ENCODE measurements at places on chromosomes 5 and 9. TPM values are rescaled to one million over a fixed set of nuclear protein-coding genes. Genes with fewer than 3 reads are reported as not detected.

- H3K4me1 ChIP-seq, result no peaks in the 10 kb centered on the region
- no peak for DNase-seq
- no peak overlapping the region for H3K27ac ChIP-seq
- peaks cover 33% of the 10 kb centered on the region for H3K36me3 ChIP-seq
Observed at GRCh38 chr9:100290714-100291113, 62.0 kb downstream of the TEX10 start.

GRCh38 chr5:84862132-84862531 is 477.5 kb upstream of the EDIL3 start:
- H3K4me1 ChIP-seq, result no peaks in the 10 kb centered on the region
- H3K27me3 ChIP-seq, result no peaks in the 10 kb centered on the region
- H3K27ac ChIP-seq, result no peak overlapping the region
- DNase-seq, result no peak
- no peaks in the 10 kb centered on the region for H3K36me3 ChIP-seq
- no peak overlapping the region for H3K4me3 ChIP-seq

GRCh38 chr5:137659209-137659608 is 76.7 kb downstream of the KLHL3 start:
- no peaks in the 10 kb centered on the region for H3K36me3 ChIP-seq
- no peak for DNase-seq
- no peaks in the 10 kb centered on the region for H3K27me3 ChIP-seq
- no peak overlapping the region for H3K4me3 ChIP-seq
- no peaks in the 10 kb centered on the region for H3K4me1 ChIP-seq

DNA sequence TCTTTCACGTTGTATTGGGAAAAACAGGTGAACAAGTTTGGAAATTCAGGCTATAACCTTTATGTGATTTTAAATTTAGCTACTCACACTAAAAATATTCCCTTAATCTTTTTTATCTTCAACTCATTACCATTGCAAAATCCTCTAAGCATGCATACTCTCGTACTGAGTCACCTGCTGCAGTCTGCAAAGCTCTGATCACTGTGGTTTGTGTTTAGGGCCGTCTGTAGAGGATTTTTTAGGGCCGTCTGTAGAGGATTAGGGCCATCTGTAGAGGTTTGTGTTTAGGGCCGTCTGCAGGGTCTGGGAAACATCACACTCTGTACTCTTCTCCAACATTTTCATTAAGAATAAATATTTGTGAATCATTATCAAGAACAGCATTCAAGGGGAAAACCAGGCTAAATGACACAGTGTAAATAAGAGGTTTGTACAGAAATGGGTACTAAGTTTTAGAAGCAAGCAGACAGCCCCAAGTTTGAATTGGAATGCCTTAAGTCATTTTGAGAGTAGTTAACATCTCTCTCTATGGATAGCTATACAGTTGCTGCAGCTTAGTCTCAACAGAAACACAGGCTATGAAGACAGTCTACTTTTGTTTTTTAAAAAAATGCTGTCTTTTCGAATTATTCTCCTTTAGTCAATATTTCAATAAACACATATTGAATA is 155.0 kb upstream of the TSLP start:
- no peak overlapping the region for H3K4me3 ChIP-seq
- H3K4me1 ChIP-seq, result peaks cover 11% of the 10 kb centered on the region

The TMEM215 gene
- not detected for total RNA-seq

DNA sequence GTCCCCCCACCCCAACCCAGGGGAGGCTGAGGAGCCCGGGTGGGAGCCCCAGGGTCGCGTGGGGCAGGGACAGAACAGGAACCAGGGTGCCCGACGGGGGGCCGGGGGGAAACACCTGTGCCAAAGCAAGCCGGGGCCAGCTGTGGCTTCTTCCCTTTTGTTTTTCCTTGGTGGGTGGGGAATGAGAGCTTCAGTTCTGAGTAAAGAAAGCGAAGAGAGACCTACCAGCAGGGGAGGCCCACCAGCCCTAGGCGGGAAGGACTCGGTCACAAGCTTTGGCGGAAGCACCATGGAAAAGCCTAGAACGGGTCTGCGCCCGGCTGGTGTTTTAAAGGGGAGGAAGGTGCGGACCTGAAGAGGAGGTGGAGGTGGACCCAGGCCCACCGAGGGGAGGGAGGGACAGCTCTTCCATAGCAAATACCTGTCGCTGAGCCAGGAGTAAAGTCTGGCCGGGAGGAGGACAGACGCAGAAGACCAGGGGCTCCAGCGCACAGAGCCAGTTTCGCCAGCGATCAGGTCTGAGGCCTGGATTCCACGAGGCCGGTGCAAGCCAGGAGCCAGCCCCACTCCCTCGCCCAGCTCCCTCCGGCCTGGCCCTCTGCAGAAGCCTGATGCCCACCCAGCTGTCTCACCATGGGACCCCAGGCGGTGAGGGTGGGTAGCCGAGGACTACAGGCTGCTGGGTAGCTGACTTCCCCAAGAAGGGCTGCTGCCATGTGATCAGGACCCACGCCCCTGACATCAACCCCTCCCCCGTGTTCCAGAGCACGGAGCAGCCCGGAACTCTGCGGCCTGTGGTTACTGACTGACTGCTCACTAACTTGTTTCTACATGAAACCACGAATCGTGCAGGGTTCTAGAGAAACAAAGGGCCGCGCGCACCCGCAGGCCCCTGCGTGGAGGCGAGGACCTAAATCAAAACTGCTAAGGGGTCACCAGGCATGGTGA is 849 bp upstream of the MGAT1 start:
- peak overlapping the region; percentile 79 for H3K27ac ChIP-seq
- DNase-seq, result no peak
- peak overlapping the region; percentile 46 for H3K4me3 ChIP-seq

DNA sequence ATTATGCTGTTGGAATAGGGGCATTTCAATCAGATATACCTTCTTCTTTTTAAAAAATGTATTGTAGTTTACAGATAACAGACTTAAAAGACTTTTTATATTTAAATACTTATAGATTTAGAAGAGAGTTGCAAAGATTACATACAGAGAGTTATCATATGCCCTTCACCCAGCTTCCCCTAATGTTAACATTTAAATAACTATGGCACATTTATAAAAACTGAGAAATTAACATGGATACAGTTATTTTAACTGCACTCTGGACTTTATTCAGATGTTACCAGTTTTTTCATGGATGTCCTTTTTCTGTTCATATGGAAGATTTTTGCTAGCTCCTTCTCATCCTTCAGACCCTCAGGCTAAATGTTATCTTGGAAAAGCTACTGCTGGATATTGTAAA is 123.2 kb downstream of the DOCK2 start:
- no peaks in the 10 kb centered on the region for H3K27me3 ChIP-seq
- H3K4me1 ChIP-seq, result peaks cover 7% of the 10 kb centered on the region
- no peak for DNase-seq
- H3K4me3 ChIP-seq, result no peak overlapping the region
- no peak overlapping the region for H3K27ac ChIP-seq

- no peaks in the 10 kb centered on the region for H3K4me1 ChIP-seq
- peak; percentile 81 for DNase-seq
- H3K36me3 ChIP-seq, result no peaks in the 10 kb centered on the region
- no peak overlapping the region for H3K4me3 ChIP-seq
- no peaks in the 10 kb centered on the region for H3K27me3 ChIP-seq
- H3K27ac ChIP-seq, result no peak overlapping the region
Observed at GRCh38 chr5:137486707-137487106, 12.4 kb downstream of the SPOCK1 start.

DNA sequence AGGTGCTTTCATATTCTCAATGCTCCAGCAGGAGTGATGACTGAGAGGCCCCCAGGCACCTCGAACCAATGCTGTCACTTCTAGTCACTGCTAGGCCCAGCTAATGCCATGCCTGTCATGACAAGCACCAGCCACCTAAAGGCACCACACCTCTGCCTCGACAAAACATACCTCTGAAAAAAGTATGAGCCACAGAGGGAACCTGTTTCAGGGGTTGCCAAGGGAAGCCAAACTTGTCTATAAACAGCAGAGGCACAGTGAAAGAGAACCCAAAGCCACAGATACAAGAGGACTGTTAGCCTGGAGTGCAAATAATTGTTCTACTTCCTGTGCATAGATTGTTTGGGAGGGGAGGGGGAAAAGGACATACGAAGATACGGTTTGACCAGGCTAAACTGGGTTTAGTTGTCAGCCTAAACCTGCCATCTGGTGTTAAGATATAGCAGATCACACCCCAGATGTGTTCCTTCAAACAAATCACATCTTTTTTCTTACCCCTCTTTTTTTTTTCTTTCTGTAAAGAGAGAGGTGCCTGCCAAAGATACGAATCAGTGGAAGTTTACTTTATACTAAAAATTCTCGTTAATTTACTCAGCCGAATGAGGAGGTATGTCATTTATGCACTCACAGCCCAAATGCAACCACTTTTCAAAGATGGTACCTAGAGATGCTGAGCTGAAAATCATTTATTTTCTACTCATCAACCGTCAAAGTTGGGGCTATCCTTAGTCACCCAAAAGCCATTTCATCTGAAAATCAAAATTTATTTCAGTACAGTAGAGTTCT is 45.7 kb downstream of the BNC2 start:
- H3K4me1 ChIP-seq, result peaks cover 18% of the 10 kb centered on the region
- H3K4me3 ChIP-seq, result no peak overlapping the region
- no peaks in the 10 kb centered on the region for H3K27me3 ChIP-seq
- peak overlapping the region; percentile 92 for H3K27ac ChIP-seq

GRCh38 chr9:119968836-119969707 is 599.8 kb upstream of the BRINP1 start:
- no peak overlapping the region for H3K27ac ChIP-seq
- no peaks in the 10 kb centered on the region for H3K27me3 ChIP-seq
- peaks cover 2% of the 10 kb centered on the region for H3K4me1 ChIP-seq

DNA sequence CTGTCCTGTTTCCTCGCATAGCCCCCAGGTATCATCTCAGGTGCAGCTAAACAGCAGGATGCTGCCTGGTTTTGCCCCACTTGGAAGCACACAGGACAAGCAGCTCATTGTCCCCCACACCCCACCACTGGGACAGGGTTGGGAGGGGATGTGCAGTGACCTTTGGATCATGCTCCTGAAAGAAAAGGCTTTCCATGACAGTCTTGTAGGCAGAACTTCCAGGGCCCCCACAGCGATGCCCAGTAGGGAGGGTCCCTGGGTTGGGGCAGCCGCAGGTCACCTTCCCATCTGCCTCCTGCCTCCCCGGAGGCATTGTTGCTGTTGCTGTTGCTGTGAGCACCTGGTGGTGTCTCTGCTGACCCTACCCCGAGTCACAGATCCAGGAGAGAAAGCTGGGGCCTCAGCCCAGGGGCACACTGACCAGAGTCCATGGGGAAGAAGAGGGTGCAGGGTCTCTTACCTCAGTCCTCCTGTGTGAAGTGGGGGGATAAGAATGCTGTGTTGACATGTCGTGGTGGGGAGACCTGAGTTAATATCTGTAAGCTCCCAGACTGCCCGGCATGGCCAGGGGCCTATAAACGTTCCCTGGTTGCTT is 8.5 kb downstream of the CEP72 start:
- peaks cover 8% of the 10 kb centered on the region for H3K36me3 ChIP-seq
- H3K4me3 ChIP-seq, result no peak overlapping the region
- no peaks in the 10 kb centered on the region for H3K4me1 ChIP-seq

DNA sequence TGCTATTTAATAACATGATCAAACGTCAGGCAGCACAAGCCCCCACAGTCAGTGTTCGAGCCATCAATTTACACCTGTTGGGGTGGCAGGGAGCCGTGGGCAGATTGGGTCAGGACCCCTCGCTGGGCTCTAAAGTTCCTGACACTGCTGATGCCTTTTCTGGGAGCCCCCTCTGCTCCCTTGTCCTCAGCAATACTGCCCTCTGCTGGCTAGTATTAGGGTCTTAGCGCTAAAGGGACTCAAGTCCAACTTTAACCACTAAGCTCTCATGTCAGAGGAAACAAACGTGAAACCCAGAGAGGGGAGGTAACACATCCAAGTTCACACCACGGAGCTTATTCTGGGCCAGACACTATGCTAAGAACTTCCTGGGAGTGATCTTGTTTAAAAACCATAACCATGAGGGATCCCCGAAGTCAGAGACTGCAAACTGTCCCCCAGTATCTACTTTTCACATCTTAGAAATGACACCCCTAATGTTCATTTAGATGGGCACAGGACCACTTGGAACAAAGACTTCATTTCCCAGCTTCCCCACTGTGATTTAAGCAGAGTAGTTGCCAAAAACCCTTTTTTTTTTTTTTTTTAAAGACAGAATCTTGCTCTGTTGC is 20.4 kb downstream of the ANKS6 start:
- no peak overlapping the region for H3K27ac ChIP-seq
- H3K4me3 ChIP-seq, result no peak overlapping the region
- H3K27me3 ChIP-seq, result no peaks in the 10 kb centered on the region
- H3K4me1 ChIP-seq, result 0 out of 2 replicates have a peak, but pooled peaks cover 1% of the 10 kb centered on the region

DNA sequence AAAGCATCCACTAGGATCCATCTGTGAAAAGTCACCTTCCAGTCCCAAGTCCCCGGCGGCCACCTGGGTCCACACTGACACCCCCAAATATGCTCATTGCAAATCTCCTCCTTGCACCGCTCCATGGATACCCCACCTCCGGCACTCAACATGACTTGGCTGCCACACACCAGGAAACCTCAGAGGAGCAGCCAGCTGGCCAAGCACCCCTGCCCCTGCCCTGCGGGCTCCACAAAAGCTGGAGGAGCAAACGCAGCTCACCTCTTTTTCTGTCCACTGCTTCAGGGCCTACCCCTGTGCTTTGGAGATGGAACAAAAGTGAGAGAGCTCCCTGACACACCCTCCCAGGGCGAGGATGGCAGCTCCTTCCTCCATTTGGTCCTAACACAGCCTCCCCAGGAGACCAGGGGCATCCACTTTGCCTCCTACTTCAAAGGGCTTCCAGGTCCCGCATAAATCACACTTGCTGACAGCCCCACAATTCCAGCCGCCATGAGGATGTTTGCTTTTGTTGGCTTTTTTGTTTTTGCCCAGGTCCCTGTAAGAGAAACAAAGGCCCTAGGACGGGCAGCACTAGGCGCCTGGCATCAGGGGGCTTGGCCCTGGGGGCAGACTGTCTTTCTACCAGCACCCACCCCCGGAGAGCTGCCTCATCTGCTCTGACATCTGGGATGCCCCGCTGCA is 14.8 kb downstream of the ROR2 start:
- H3K36me3 ChIP-seq, result no peaks in the 10 kb centered on the region
- no peak overlapping the region for H3K27ac ChIP-seq
- DNase-seq, result no peak

- H3K36me3 ChIP-seq, result no peaks in the 10 kb centered on the region
- no peak overlapping the region for H3K27ac ChIP-seq
- no peaks in the 10 kb centered on the region for H3K4me1 ChIP-seq
- H3K27me3 ChIP-seq, result peaks cover 4% of the 10 kb centered on the region
- no peak overlapping the region for H3K4me3 ChIP-seq
Observed at GRCh38 chr5:151338734-151339133, 8.6 kb downstream of the SLC36A2 start.

GRCh38 chr5:84961903-84962302 is 577.2 kb upstream of the EDIL3 start:
- no peaks in the 10 kb centered on the region for H3K4me1 ChIP-seq
- H3K36me3 ChIP-seq, result no peaks in the 10 kb centered on the region
- no peaks in the 10 kb centered on the region for H3K27me3 ChIP-seq
- H3K4me3 ChIP-seq, result no peak overlapping the region
- H3K27ac ChIP-seq, result no peak overlapping the region

- H3K27ac ChIP-seq, result no peak overlapping the region
- no peak for DNase-seq
- no peaks in the 10 kb centered on the region for H3K4me1 ChIP-seq
- no peaks in the 10 kb centered on the region for H3K36me3 ChIP-seq
Observed at GRCh38 chr9:78918976-78919375, 622.1 kb downstream of the PSAT1 start.

Measured in IMR-90 (cell line).